ENCODE measurements at places on chromosomes 4 and X.
A peak's percentile ranks its signal among the peaks of the same experiment; 100 is the strongest.

DNA sequence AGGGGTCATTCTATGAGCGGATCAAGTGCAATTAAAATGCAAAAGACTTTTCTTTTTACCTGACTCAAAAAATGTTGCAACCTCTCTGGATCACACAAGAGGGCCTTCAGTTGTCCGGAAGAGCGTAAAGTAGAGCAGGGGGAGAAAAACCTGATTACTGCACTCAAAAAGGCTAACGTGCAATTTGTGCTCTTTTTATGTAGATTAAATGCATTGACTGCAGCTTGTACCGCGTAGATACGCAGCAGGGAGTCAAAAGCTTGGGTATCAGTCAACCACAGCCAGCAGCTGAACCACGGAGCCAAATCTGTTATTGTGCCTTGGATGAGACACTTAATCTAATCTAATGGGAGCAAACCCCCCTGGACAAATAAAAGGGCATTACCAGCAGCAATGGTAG, 107.3 kb upstream of the RAI2 start:
- DNase-seq: no peak

GRCh38 chrX:41475591-41476241, 28.6 kb downstream of the NYX start:
- no peak for DNase-seq

DNA sequence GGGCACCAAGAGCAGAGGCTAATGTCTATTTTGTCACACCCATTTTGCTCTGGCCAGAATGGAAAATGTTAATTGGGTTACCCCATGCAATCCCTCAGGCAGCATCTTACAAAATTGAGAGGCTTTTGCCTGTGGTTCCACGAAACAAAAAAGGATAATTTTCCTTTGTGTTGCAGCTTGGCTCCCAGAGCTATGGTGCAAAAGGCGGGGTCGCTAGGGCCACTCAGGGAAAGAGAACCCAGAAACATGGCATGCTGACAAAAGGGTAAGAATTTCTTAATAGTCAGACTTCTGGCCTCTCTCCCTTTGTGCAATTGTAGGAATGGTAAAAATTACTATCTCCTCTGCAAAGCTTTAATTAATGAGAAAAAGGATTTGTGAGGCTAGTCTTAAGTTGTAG, 119.6 kb upstream of the BANK1 start:
- DNase-seq: no peak

DNA sequence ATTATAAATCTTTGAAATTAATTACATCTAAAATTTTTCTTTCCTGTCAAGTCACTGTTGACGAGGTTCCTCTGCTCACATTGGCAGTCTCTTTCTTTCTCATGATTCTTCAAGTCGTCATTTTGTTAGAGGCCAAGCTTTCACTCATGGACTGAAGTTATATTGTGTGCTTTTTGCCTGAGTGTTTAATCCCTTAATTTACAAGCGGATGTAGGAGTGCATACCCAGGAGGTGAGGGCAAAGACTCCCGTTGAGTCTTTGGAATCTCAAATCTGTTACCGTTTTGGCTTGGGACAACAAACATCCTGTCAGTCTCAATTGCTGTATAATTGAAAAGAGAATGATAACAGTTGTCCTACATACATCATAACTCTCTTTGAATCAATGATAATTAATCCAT, 345.0 kb downstream of the TRIML1 start:
- no peak for DNase-seq

- DNase-seq: no peak
Measured at GRCh38 chr4:145279122-145279960, 99.0 kb upstream of the OTUD4 start.

- DNase-seq: no peak
Measured at GRCh38 chr4:14621731-14622463, 380.4 kb upstream of the CPEB2 start.

- DNase-seq: no peak
Measured at GRCh38 chr4:80202741-80203553, 5.6 kb downstream of the PRDM8 start.

DNA sequence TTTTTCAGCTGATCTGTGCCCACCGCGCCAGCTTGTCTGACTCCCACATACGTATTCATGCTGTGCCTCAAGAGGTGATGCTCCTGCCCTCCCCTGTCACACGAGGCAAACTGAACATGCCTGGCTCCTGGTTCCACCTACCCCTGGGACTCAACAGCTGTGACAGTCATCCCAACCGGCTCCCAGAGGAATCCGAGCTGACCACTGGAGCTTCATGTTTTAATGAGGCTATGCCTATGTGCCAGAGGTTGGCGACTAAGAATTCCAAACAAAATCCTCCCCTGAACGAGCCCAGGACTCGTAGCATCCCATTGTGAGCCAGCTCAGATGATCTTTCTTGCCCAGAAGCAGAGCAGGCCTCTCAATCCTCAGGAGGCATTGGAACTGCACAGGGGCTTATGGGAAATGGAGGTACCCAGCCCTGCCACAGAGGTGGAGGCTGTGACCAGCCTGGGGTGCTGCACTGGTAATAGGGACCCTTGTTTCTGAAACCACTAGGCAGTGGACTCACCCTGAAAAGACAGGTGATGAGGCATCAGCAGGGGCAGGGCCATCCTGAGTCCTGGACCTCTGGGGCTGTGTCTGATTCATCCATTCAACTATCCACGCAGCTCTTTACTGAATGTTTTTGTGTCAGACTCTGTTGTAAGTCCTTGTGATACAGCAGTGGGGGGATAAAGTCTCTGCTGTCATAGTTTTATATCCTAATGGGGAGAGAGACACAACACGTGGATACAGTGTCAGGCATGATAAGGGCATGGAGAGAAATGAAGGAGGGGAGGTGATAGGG, 325.0 kb downstream of the EVC2 start:
- no peak for DNase-seq

GRCh38 chrX:48576108-48576507, 1.8 kb downstream of the RBM3 start:
- DNase-seq: no peak

DNA sequence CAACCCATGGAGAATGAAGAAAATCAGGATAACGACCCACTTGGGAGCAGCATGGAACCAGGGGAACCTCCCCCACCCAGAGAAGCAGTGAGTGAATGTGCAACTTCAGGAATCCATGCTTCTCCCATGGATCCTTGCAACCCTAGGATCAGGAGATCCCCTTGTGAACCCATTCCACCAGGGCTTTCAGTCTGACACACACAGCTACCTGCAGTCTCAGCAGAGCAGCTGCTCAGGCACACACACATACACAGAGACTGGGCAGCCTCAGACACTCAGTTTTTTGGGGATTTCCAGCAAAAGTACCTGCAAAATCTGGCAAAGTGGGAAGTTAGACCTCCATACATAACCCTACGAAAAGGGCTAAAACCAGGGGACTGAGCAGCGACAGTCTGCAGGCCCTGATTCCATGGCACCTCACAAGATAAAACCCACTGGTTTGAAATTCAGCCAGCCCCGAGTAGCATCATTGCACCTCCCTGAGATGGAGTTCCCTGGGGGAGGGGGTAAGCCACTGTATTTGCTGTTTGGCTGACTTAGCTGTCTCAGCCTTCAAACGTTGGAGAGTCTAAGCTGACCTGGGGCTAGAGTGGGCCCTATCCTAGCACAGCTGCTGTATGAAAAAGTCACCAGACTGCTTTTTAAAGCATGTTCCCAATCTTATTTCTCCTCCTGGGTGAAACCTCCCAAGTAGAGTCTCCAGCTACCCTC, 737.5 kb upstream of the NDST4 start:
- DNase-seq: no peak

- no peak for DNase-seq
Measured at GRCh38 chrX:116172976-116173375, 2.4 kb downstream of the AGTR2 start.

DNA sequence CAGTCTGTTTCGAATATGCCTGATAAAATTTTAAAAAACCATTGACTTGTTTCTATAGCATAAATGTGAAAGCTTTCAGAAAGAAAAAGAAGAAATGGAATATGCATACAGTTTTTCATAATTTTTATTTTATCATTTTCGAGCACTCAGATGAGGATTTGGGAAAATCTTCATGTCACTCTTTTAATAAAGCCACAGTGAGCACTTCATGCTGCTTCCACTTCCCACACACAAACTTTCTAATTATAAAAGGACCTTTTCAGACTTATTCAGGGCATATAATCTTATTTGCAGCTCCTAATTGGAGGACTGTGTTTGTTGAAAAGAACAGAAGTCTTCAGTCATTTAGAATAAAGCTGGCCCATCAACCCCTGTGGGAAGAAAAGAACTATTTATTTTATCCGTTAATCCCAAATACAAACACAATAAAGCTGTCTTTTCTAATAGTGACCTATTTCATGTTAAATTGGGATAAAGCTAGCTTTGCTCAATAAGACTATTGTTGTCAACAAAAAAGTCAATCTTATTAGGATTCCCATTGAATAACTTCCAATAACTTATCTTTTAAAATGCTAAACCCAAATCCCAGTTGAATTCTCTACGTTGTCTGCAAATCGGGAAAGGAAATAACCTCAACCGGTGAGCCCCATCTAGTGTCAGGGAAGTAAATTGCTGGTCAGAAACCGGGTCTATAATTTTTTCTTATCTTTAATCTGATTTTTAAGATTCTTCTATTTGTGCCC, 211.5 kb downstream of the PDGFRA start:
- peak; percentile 12 for DNase-seq

- DNase-seq: no peak
Measured at GRCh38 chr4:48336146-48336870, 5.0 kb upstream of the SLAIN2 start.

DNA sequence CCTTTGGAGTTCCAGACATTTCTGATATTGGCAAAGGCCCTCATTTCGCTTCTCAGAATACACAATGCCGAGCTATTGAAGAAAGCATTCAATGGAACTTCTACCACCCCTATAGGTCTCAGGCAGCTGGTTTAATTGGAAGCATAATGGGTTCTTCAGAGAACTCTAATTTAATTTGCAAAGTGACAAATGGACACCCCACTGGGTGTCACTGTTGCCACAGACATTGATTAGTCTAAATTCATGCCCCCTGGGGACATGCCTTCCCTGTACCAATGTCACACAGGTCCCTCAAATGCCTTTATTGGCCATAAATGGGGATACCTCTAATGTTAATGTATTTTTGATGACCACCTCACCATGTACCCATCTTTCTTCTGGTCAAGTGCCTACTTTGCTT, 22.9 kb upstream of the TMEM255A start:
- no peak for DNase-seq

DNA sequence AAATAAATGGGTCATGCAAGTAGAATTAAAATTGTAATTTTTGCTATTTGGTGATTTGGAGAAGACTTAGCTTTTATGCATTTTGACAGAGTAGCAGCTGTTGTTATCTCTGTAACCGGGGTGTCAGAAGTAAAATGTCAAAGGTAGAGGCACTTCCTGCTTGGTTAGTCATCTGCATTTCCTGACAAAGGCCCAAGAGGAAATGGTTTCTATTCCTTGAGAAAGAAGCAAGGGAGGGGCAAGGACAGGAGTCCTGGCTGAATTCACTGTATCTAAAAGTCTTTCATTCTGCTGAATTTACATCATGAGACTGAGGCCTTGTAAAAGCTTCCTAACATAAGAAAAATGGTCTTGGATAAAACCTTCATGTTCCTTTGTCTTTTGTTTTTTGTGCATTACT, 550.9 kb upstream of the BOD1L1 start:
- peak; percentile 19 for DNase-seq

DNA sequence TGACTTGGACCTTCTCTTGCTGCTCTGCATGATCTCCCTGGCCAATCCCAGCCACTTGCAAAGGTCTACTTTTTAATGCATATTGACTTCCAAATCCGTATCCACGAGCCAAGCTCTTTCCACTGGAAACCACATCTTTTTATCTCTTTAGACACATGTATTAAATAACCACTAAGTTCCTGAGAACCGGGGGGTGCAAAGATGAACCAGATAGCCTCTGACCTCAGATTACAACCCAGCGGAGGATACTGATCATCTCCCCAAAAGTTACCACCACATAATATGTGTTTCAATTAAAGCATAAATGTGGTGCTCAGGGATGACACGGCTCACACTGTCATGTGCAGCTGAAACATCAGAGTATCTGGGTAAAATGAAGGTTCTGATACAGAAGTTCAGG, 40.4 kb upstream of the FAM9B start:
- no peak for DNase-seq

- no peak for DNase-seq
Measured at GRCh38 chr4:5965225-5965624, 53.0 kb downstream of the C4orf50 start.

- DNase-seq: peak; percentile 31
Measured at GRCh38 chr4:139761461-139761860, 95.8 kb downstream of the MGST2 start.

DNA sequence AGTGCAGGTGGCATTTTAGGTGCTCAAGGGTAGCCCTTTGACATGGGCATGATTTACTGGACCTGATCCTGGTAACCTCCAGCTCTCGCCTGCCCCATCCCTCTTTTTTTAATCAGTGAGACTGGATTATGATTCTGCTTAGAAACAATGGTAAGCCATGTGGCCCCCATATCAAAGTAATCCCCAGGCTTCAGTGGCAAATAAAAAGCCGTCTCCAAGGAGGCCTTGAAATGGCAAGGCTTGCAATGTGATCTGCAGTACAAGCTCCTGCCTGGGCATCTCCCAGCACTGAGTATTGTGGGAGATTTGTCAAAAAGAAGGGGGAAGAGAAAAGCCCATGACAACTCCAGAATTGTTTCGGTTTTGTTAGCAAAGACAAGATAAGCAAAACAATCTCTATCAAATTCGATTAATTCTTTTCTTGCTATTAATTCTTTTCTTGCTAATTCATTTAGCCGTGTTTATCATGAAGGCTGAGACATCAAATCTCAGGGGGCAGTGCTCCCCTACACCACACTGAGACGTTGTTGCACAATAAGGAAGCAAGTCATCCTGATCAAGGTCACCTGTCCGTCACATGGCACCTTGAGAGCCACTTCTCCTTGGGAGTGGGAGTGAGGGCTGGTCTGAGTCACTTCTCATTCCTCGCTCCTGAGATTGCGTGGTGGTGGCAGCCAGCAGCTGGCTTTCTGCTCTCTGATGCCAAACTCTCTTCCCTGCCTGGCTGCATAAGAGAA, 312.7 kb upstream of the GATB start:
- DNase-seq: peak; percentile 69

DNA sequence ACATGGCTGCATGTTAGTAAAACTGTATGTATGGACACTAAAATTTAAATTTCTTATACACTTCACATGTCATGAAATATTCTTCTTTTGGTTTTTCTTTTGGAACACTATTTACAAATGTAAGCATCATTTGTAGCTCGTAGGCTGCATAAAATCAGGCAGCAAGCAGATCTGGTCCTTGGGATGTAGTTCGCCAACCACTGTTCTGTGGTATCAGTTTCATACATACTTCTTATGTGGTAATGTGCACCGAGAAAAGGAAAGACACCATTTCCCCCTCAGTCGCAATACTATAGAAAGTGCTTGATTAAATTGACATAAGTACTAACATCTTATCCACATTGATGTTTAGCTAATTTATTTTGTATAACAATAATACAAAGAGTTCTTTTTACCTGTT, 274.4 kb upstream of the VCX start:
- no peak for DNase-seq

DNA sequence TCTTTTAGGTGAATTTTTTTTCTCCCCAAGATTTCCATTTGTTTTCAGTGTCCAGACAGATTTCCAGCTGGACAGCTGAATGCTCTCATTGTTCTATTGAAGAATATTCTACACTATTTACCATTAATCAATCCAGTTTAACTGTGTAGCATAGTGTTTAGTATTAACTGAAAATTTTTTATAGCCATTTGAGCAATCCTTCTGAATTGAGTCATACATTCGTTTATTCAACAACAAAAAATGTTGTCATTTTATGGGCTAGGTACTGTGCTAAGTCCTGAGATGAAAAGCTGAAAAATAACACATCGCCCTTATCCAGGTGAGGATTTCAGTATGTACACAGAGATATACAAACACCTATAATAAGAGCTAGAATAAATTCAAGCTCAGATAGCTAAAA, 223.3 kb downstream of the COL25A1 start:
- DNase-seq: no peak
